ENCODE measurements at places on chromosomes 2 and 18. TPM values are rescaled to one million over a fixed set of nuclear protein-coding genes. Genes with fewer than 3 reads are reported as not detected.

DNA sequence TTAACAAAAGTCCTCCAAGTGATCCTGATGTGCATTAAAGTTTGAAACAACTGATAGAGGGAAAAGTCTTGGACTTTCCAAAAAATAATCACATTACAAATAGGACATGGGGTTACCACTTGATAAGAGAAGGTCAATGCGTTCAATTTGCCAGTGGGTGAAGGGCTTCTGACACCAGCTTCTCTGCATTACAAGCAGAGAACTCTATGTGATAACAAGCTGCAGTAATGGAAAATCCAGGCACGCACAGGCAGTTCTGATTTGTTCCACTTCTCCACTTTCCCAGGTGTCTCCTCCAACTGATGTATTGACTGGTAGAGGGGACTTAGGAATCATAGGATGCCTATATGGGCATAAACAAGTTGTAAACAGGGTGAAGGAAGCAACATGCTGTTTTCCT is 234.0 kb upstream of the MGAT5 start:
- no peak for DNase-seq

DNA sequence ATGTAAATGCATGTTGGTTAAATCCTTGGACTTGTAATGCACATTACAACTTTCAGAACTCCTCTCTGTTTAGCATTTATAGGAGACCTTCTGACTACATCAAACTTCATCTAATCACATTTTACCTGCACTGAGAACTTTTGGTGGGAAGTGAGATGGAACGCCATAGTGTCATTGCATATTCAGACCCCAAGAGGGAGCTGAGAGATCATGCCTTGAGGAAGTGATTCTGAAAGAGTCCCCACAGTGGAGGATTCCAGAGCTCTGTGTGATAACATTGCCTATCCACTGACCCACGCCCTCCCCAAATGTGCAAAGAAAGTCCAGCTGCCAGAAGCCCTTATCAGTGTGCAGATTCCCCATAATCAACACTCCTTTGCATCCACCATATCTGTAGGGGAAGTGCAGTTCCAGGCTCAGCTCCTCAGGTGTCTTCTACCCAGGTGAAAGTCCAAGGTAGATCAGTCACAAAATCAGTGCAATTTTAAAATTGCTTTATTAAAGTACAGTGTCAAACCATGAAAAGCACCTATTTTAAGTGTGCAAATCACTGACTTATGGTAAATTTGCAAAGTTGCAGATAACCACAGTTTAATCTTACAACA is 212.4 kb downstream of the RPIA start:
- no peak for DNase-seq

- DNase-seq: no peak
These were observed 279.7 kb upstream of the FIGN start for GRCh38 chr2:164015328-164016123.

DNA sequence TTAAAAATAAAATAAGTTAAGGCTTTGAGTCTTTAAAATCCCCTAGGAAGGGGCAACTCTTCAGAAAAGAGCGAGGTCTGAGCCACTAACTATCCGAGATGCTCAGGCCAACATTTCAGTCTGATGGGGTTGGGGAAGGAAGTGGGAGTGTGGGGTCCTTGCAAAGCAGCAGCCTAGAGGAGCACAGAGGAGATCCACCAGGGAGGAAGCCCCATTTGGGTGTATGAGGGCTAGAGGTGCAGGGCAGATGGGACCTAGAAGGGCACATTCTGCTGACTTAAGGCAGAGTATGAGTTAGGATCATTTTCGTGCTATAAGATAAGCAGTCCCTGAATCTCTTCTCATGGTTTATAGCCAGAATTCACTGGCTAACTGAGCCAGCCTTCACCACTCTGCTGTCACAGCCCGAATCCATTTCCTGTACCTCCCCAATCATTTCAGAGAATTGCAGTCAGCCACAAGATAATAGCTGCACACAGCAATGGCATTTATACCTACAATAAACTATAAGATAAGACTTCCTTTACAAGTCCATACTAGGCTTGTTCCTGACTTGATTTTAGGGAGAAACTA is 37.0 kb downstream of the MRPL30 start:
- no peak for DNase-seq

DNA sequence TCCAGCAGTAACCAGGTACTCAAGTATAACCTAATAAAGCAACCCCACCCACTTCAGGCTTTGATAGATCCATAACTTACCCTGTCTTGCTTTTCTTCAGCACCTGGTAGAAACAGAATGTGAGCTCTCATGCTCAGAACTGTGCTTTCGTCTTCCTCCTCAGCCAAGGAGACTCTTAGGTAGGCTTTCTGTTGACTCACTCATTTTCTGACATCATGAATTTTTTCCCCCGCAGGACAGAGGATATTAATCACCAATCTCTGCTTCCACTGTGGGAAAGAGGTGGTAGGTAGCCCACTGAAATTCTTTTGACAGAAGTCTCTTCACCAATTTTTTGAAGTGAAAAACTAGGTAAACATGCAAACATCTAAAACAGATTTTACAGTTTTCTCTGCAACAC is 241.2 kb upstream of the KCNJ3 start:
- no peak for DNase-seq

DNA sequence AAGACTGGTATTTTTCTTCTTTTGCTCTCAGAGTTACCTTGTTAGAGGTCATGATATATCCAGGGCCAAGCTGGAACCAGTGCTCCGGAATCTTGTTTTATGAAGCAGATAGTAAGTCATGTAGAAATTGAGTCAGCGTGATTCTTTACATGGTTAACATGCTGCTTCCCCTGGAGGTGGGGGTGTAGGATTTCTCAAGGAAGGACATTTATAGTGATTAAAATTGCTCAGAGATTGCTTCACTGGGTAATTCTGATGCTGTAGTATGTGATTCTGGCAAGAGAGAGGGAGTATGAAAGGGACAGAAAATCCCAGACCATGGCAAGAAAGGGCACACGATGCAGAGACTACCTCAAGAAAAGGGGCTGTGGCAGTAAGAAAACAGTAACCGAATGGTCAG is 8.0 kb upstream of the MYL1 start:
- DNase-seq: no peak

The ATP8B1 gene
- total RNA-seq: 30.7 TPM

The SIX3 gene
- not detected for total RNA-seq

Data from upper lobe of right lung (tissue), 1 donor.